Fibroblast of skin of right quadriceps (primary cell): ENCODE measurements at places on chromosomes 5 and 9.

DNA sequence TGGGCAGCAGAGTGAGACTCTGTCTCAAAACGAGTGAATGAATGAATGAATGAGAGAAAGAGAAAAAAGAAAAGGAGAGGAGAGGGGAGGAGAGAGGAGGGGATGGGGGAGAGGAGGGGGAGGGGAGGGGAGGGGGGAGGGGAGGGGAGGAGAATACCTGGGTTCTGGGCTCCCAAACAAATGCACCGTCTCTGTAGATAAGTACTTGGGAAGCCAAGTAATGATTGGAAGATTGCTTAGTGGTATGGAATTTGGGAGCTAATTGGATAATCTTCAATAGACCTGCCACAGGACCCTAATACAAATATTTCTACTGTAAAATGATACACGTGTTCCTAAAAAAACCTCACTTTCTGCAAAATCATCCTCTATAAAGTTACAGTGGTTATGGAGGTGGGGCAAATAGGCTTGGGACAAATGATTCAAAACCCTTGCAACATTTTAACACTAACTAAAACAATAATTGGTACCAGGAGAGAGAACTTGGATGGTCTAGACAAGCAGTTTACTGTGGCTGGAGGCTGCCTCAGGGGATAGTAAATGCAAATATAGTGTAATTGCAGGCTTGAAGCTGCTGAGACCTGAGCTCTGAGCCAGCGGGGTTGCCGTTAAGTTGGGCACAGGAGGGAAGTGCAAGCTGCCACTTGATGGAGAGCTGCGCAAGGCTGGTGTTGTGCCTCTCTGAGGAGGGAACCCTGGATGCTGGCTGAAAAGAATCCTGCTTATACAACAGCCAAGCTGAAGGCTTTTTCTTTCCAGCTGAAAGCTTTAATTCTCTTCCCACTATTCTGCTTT is 3.5 kb downstream of the HEMGN start:
- no peak for DNase-seq

- no peak for DNase-seq
Observed at GRCh38 chr5:89936576-89936975, 473.0 kb downstream of the CETN3 start.

DNA sequence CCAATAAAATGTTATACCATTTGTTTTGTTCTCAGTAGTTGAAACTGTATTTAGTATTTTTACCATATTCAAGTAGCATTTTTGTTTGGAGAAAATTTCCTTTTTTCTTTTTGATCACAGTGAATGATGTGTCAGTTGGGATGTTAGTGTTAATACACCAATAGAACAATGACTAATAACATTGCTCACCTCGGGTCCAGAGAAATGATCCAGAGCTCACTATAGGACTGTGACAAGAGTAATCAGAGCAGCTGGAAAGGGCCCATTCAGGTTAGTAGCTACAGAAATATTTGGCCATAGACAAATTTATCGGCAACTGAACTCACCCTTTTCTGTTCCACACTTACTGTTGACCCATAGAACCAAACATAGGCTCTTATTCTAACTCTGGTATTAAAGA is 989.2 kb downstream of the TLE4 start:
- no peak for DNase-seq

DNA sequence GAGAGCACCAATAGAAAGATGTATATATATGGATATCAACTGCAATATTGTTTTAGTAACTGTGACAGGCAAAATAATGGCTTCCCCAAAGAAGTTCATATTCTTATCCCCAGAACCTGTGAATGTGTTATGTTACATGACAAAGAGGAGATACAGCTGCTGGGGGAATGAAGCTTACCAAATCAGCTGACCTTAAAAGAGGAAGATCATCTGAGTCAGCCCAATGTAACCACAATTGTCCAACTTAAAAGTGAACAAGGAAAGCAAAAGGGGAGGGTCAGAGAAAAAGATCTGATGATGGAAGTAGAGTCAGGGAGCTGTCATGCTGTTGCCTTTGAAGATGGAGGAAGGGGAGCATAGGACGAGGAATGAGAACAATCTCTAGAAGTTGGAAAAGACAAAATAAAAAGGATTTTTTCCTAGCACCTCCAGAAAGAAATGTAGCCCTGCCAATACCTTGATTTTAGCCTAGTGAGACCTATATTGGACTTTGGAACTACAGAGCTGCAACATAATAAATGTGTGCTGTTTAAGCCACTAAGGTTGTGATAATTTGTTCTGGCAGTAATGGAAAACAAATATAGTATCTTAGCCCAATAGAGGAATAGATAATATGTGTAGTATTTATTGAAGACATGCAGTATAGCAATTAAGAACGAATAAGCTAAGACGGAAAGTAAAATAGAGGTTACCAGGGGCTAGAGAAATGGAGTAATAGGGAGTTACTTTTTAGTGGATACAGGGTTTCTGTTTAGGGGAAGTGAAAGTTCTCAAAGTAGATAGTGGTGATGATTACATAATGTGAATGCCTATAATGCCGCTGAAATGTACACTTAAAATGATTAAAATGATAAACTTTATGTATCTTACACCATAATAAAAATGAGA is 115.9 kb downstream of the PIK3R1 start:
- peak; percentile 22 for DNase-seq

DNA sequence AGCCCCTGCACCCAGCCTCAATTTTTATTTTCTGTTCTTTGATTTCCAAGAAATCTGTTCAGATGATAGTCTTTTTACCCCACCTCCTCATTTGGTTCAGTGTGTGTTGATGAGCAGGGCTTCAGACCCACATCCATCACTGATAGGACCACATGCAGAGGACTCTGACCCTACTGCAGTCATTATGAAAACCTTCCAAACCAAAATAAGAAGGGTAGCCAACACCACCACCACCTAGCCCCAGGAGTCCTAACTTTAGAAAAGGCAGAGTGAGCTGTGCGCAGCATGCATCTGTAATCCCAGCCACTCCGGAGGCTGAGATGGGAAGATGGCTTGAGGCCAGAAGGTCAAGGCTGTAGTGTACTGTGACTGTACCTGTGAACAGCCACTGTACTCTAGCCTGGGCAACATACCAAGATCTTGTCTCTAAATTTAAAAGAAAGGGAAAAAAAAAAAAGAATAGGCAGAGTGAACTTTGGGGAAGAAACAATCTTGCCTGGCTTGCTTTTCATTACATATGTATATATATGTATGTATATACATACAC is 13.0 kb downstream of the CDKN2AIPNL start:
- no peak for DNase-seq

GRCh38 chr9:123795336-123795735 is 134.6 kb downstream of the DENND1A start:
- peak; percentile 73 for DNase-seq

DNA sequence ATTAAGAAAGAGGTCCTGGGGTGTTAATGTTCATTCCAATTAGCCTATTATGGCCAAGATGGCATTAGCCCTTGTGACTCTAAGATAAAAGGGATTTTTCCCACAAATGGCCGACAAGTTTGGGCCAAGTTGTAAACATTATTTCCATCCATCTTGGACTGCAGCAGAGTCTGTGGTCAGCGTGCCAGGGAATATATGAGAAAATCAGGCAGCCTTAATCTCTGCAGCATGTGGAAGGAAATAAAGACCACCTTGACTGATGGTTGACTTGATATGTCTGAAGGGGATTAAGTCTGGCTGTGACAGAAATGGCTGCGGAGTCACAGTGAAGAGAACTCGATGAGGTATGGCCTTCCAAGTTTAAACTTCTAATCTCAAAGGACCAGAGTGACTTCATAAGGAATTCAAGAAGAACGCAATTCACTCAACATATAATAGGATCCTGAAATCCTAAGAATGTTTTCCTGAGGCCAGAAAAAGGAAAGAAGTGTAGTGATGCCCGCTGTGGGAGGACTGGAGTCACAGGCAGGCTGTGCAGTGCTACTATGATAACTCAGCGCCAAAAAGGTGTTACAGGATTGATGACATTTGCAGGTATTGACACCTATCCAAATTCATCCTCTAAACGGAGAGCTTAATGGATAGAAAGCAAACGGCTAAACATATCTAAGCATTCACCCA is 287.1 kb downstream of the SEC61B start:
- no peak for DNase-seq

- DNase-seq = no peak
Observed at GRCh38 chr5:138911441-138911840, 36.3 kb upstream of the LRRTM2 start.

DNA sequence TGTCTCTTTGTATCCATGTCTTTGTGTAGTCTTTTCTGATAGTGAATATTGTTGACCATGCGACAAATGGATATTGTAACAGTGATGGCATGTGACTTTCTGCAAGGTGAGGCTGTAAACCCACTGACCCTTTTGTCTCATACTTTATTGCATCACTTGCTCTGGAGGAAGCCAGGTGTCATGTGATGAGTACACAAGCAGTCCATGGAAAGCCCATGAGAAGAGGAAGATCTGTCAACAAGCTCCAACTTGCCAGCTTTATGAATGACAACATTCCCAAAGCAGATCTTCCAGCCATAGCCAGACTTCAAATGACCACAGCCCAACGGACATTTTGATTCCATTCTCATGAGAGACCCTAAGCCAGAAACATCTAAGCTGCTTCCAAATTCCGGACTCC is 450.1 kb upstream of the ACTBL2 start:
- no peak for DNase-seq
